ENCODE measurements at places on chromosomes 2 and 18.

DNA sequence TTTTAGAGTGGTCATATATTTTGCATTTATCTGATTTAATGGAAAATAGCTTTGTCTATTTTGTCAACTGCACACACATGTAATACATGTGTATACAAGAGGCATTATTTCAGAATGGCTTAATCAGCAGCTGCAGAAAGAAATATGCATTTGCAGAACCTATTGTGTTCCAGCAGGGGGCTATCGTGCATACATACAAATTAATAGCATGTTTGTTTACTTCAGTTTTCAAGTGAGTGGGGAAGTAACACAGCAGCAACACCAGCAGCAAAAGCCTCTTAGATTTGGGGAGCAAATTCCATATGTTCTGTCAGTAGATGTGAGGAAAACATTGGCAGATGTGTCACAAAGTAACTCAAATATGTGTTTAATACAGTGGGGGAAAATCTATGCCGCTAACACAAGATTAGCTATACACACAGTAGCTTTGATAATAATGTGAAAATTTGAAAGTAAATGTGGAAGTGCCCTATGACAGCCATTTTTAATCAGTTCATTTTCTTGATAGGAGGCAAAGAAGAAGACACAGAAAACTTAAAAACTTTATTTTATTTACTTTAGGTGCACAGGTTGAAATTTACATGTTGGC is 218.1 kb downstream of the WDR7 start:
- peak; percentile 81 for DNase-seq

DNA sequence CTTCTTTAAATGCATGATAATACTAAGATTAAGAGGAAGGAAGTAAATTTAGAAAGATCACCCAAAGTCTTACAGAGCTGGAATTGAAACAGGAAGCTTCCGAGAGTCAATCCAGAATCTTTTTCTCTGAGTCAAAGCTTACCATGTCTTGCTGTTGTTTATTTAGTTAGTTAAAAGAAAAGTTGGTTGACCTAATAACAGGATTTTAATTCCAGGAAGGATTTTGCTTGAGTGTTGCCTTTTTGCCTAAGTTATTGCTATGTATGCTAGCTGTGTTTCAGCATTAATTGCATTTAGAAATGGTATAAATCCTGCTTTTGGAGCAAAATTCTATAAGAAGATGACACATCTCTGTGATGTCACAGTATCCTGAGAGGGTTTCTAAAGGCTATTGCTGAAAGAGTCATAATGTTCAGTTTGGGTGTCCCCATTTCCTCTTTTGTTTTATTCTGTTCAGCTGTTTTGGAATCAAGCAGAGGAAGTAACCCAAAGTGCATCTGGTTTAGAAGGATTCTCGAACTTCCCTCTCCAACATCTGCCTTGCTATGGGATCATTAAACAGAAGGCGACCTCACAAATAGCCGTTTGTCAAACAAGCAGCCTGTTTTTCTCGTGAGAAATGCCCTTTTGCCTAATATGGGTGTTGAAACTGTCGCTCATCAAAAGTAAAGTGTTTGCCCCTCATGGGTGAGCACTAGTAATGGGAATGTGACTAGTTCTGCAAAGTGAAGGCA is 271.5 kb upstream of the MMADHC start:
- DNase-seq: no peak

DNA sequence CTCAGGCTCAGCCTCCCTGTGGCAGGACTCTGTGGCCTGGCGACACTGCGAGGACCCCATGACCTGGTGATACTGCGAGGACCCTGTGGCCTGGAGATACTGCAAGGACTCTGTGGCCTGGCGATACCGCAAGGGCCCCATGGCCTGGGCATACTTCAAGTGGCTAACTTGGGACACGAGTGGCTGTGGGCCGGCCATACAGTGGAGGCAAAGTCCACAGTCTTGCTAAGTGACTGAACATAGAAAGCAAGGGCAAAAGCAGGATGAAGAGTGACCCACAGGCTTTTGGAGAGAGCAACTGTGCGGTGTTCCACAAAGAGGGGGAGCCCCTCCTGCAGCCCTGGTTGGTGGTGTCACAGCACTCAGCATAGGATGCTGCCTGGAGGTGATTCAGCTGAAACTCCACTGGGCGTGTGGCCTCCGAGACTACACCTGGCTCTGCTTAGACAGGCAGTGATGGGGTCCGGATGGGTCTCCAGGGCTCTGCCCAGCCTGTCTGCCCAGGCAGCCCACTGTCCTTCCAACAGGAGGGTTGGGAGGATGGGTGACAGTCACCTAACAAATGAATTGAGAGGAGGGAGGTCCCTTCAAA is 691.0 kb upstream of the HS6ST1 start:
- DNase-seq: no peak

- DNase-seq: no peak
Observed at GRCh38 chr18:48550101-48550729, 11.4 kb downstream of the CTIF start.
